Stimulated activated CD8-positive, alpha-beta memory T cell treated with anti-CD3 and anti-CD28 coated beads, Interleukin-7, amount 100 ng/mL, for 4 hours (primary cell): ENCODE measurements at places on chromosomes 3 and 15.

GRCh38 chr15:29690765-29691475 lies 131.3 kb downstream of the TJP1 start:
- no peak for DNase-seq

DNA sequence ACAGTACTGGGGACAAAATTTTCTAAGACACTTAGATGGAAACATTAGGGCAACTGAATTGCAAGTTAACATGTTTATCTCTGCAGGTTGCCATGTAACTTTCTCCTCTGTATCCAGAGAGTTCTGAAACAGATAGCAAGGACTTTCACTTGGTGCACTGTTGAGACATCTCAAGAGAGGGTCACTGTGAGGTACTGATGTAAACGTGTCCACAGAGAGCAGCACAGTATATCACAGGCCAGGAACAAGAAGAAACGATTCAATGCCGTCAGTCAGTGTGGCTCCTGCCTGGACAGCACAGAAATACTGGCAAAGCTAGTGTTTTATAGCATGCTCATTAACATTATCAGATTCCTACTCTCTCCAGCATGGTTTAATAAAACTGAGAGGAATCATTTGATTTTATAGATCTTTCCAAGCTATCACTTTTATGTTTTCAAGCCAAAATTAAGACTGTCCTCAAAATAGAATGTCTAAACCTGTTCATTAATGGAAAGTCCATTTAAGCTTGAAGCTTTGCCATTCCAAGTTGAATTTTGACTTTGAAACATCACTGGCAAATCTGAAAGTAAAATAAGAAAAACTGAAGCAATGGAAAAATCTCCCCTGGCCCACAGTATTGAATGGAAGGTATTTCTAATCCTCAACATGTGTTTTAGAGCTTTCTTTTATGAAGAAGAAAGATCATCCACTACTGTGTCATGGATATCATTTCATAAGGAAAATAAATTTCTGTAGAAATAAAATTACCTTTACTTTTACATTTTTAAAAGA lies 102.7 kb downstream of the IMPG2 start:
- no peak for DNase-seq

DNA sequence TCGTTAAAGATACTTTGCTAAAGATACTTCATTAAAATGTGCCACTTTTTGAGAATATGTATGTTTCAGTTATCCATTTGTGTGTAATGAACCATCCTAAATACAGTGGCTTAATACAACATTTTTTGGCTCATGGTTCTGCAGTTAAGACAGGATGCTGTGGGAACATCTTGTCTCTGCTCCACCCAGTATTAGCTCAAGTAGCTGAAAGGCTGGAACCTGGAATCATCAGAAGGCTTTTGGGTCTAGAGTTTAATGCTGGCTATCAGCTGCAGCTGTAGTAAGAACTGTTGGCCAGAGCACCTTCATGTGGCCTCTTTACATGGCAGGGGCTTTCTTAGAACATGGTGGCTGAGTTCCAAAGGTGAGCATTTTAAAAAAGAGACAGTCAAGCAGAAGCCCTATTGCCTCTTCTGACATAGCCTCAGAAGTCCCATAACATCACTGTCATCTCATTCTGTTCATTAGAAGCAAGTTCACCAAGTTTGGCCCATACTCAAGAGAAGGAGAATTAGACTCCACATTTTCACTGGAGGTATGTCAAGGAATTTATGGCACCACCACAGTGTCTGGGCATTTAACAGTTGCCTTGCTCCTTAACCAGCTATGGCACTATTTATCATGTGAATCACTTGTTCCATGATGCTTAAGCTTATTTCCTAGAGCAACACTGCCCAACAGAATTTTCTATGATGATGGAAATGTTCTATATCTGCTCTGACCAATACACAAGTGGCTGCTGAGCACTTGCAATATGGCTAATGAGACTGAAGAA lies 70.4 kb upstream of the PDZRN3 start:
- DNase-seq = no peak

GRCh38 chr3:195583831-195584542 lies at the start of gene APOD:
Gene APOD, minus strand, starts transcription at chr3:195583940. Its CDS starts 4,479 bp downstream, at chr3:195579461.
- no peak for DNase-seq

- no peak for DNase-seq
Measured at GRCh38 chr3:87420171-87420570, 143.8 kb upstream of the POU1F1 start.

DNA sequence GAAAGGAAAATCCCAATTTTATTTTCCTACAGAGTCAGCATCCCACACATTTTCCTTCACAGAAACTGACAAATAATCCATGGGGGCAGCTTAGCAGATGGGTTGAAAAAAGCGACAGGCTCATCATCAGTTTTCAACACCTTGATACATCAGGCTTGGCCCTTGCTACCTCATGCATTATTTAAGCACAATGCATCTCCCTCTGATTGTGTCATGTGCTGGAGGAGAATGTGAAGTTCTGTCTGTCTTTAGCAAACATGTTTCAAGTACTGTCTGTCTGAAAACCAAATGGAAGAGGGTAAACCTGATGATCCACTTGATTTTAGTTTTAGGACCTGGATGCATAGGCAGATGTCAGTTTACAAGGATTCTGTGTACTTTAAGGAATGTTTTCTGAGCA lies 128.6 kb upstream of the ADAMTS9 start:
- DNase-seq = no peak

DNA sequence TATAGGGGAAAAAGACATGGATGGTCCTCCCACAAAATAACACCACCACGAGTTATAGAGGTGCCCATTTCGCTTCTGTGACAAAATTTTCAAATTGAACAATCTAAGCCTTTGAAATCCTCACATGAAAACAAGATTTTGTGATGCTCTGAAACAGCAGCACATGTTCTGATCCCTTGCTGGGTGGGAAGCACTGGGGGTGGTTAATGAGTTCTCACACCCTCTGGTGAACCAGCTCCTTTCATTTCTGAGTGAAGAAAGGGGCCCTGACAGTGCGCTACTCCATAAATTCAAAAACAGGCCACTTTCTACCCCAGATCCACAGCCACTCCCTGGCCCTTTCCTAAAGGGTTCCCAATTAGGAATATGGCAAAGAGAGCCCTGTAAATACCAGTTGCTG lies 129.3 kb downstream of the TNIK start:
- DNase-seq = no peak

- no peak for DNase-seq
Measured at GRCh38 chr3:59963676-59964075, 913.9 kb upstream of the CFAP20DC start.

DNA sequence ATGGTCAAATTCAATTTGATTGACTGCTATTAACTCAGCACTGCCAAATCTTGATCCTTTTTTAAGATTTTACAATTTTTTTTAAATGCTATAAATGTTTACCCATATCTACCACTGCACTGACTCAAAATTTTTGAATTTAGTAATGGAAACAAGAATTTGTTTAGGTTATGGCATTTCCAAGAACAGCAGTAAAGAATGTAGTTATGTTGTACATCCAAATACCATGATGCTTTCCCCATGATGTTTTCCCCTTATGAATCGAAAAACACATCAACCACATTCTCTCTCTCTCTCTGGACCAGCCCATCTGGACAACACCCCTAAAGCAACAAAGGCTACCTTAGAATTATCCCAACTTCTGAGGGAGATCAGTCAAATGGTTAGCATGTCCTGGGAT lies 14.2 kb downstream of the CHRM5 start:
- no peak for DNase-seq

DNA sequence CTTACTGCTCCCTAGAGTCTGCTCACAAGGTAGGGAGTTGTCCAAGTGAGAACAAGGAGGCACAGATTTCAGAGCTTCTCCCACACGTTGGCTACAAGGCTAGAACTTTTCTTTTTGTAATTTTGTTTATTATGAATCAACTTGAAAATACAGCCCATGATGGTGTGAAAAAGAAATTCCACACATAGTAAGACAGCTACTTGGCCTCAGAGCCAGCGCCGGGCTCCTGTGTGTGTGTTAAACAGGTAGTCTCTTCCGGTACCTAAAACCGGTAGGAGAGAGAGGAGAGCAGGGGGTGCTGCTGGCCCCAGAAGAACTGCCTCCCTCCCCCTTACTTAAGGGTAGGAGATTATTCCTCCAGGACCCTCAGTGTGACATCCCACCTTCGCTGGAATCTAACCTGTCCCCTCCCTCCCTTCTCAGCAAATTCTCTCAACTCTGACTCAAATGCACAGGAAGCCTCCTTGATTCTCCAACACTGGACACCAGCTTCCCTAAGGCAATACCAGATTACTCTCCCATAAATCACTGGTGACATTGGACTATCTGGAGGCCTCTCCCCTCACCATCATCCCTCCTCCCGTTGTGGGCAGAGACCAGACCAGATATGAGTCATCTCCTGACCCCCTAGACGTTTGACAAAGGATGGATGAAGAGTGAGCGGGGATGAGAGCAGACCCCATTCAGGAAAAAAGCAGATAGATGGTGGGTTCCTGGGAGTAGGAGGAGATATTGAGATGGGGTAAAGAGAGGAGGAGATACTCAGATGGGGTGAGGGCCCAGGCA lies 4.5 kb upstream of the IP6K1 start:
- no peak for DNase-seq

DNA sequence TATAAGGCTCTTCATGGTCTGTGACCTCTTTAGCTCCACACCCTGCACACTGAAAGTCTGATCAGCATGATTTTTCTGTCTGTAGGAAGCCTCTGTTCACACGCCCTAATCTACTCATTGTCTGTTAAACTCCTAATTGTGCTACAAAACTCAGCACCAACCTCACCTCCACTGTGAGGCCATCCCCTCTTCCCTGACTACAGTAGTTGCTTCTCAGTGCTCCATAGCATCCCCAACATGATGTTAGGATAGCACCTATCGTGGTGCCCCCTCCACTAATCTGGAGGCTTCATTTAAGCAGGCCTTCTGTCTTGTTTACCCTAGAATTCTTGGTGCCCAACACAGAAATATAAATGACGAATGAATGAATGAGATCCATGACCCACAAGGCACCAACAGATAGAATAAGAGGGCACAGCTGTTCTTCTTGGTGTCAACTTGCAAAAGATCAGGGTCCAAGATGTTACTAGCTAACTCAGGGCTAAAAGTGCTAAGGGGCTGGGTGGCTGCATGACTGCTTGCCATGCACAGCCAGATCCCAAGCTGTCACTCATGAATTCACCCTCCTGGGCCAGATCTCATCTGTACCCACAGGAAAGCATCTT lies 55.2 kb upstream of the HEG1 start:
- DNase-seq = no peak

- no peak for DNase-seq
Measured at GRCh38 chr3:114115143-114115542, 58.6 kb downstream of the QTRT2 start.

GRCh38 chr3:116199063-116199462 lies 246.2 kb downstream of the LSAMP start:
- no peak for DNase-seq

DNA sequence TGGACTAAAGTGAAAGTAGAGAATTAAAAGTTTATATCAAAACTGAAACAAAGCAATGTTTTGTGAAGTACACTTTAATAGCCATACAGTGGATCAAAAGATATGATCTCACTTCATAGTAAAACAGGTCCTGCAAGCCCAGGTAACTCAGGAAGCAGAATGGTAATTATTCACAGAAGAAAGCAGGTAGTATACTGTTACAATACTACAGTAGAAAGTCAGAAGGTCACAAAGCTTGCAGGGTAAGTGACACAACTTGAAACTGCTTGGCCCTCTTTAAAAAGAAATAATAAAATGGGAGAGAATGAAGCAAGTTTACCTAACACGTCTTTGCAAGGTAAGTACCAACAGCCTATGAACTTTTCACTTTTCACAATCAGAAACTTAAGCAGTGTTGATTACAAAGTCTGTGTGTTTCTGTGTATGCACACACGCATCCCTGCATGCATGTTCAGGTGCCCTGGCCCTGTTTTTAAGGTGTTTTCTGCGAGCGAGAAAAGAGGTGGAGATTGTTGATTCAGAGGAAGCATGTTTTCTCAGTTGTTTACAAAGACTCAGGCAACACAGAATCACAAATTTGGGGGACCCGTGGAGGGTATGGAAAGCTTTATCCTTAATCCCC lies at the start of gene NAALADL2:
Gene NAALADL2 (plus strand): TSS at position 221 of the 622 bp plus-strand sequence.
- DNase-seq = no peak

DNA sequence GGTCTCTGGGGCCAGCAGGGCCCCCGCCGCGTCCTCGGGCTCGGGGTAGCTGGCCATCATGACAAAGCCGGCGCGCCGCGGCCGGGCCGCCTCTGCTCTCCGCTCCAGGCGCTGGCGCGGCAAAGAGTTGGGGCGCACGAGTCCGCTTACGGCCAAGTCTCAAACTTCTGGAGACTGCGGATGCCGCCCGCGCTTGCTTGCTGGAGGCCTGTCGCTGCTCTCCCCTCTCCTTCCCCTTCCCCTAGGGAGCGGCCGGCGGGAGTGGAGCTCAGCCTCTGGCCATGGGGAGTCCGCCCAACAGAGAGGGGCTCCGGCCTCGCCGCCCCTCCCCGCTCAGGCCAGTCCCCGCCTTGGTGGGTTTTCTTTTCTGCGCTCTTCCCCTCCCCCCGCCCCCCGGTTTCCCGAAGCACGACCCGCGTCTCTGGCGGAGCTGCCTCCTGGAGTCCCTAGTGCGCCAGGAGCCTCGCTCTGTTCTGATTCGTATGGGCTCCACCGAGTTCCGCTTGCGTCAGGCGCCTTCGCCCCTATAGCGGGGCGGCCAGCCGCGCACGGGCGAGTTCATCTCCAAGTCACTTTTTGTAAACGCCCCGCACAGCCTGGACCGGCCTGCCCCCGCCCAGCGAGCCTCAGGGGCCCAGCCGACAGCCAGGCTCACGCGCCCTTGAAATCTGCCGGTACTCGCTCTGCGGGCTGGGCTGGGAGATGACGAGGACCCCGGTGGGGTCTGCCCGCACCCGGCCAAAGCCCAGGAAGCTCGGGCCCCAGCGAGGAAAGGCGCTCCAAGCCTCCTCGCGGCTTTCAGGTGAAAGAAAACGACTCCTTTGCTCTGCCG lies at the start of the genes FOXL2 and FOXL2NB:
Gene FOXL2 (minus strand): TSS at position 475 of the 832 bp plus-strand sequence. CDS start 415 bp downstream, at position 60.
Gene FOXL2NB (plus strand): TSS at position 555 of the 832 bp plus-strand sequence. CDS start 148 bp downstream, at position 703.
- no peak for DNase-seq

DNA sequence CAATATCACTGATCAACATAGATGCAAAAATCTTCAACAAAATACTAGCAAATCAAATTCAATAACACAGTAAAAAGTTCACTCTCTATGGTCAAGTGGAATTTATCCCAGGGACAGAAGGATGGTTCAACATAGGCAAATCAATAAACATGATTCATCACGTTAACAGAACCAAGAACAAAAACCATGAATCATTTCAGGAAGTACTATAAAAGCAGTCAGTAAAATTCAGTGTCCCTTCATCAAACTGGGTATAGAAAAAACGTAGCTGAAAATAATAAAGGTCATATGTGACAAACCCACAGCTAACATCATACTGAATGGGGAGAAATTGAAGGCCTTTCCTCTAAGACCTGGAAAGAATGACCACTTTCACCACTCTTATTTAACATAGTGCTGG lies 172.1 kb downstream of the POLR2M start:
- no peak for DNase-seq

DNA sequence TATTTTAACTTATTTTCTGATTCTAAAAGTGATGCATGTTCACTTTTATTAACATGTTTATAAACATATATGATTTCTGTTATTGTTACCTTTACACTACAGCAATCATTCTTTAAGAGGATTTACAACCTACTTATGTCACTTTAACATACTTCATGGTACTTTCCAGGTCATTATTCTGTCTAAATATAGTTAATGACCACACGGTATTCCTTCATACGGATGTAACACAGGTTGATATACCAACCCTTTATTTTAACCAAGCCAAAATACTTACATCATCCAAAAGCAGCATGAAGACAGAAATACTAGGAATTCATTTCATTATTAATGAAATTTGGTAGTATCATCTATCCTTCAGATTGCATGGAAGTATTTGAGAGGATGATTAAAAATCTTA lies 18.6 kb downstream of the PIK3R4 start:
- DNase-seq = no peak
